ENCODE measurements at places on chromosomes 3 and 15.

DNA sequence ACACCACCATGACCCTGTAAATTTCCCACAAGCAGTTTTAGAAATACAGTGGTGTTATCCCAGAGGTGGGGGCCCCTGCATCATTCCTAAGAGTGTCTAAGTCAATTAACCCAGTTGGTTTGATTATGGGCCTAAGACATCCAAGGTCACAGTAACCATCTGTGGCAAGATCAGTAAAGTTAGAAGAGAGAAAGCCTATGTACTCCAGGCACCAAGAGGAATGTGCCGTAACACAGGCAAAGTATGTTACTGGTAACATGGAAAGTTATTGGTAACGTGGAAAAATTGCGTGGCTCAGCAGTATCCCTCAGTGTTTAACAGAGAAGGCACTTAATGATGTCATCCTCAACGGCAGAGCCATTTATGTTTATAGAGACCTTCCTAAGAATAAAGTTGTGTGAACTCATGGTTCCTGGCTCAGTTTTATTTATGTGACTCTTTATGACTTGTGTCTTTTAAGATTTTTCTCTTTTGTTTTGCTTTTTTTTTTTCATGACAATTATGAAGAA lies 144.1 kb upstream of the RASGRP1 start:
- no peak for DNase-seq

DNA sequence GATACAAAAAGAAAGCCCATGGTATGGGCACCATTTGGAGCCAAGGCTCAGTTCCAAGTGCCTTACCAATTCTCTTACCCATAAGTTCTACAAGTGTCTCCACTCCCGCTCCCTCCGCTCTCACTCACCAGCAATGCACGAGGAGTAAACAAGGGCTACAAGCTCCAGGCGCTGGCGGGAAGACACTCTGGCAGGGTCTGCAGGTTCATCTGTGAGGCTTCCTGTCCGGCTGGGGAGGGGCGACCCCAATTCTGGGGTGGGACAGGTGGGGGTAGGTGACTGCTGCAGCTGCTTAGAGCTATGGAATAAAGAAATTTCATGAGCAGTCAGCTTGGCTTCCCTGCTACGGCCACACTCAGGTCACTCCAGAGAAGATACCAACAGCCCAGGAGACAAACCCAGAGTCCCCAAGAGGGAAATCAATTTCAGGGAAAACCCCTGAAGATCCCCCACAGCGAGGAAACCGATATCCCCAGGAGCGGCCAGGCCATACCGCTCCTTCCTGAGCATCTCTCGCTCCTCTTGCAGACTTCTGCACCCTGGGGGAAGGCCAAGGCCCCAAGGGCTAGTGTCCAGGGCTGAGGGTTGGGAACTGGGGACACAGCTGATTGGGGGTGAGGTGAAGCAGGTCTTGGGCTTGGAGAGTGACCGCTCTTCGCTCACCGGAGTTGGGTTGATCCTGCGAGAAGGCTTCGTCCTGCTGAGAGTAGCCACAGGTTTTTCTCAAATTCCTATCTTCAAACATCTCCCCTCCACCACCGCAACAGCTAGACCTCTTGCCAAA lies 1.4 kb downstream of the CDAN1 start:
- DNase-seq: peak; percentile 56

DNA sequence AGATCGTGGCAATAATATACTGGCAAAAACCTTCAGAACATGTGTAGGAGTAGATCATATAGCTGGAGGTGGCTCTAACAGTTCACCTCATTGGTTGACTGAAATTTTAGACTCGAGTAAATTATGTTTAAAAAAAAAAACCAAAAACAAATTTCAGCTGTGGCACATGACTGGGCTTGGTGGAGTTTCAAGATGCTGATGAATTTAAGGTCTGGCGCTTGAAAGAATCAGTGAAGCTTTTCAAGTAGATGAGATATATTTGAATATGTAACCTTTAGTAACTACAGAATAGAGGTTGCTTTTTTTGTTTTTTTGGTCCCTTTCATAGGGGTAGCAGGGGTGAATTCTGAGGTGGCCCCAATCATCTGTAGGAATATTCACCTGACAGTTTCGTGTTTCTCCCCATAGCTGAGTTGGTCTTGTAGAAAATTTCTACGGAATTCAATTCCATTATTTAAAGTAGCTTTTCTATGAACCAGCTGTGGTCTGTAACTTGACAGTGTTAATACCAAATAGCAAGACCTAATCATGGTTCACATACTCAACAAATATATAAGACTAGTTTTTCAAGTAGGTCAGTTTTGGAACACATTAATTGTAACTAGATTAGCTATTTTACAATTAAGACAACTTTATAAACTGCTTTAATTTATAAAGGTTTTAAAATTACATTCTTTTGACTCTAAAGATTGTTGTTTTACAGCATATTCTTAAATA lies 65.6 kb downstream of the MAP4 start:
- DNase-seq: no peak

DNA sequence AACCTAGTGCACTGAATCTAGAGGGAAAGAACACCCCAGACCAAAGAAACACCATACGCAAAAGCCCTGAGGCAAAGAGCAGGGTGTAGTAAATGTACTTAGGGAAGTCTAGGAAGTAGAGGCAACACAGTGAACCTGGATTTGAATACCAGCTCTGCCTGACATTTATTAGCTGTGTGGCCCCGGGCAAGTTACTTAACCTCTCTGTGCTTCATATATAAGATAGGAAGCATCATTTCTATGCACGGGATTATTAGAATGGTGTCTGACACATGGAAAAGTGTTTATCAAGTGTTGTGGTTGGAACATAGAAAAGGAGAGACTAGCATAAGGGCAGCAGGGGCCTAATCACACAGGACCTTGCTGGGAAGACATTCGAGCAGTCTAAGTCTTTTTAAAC lies 132.2 kb downstream of the ERC2 start:
- DNase-seq: no peak

GRCh38 chr3:56677286-56677685 lies 5.8 kb downstream of the TASOR start:
- DNase-seq: no peak

DNA sequence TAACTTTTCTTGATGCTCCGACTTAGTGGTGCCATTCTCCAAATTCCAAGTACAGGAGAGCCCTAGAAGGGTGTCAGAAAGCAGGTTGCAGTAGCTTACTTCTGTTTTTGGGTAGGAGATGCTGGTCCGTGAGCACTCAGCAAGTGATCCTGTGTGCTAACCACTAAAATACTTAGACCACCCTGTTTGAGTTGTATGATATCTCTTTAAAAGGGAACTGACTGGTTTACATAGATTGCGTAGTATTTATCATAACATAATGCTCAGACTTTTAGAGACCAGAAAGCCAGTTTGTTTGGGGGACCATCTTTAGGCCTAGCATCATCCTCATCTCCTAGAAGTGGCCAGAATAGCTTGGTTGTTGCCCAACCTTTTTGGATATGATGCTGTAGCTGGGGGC lies 26.7 kb downstream of the CTDSPL start:
- DNase-seq: no peak

DNA sequence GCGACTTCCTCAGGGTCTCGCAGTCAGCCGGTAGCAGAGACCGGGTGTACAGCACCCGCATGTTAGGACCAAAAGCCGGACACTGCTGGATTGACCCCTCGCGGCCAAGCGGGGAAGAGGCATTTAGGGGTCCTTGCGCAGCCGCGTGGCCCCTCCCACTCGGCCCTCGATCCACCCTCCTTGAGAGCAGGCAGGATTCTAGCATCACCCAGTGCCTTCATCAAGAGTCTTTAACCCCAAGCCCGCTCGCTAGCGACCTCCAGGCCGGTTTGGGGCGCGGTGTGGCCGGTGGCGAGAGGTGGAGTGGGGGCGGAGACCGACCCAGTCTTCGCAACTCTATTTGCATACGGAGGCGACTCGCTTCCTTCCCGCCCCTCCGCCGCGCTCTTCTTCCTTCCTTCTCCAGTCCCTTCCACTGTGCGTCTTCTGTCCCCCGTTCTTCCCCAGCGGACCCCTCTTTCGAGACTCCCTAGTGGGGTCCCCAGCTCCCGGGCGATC lies at the start of gene ST6GAL1:
Gene ST6GAL1, plus strand, starts transcription at position 384 of the 498 bp plus-strand sequence. CDS start 112,178 bp downstream, outside the sequence.
- DNase-seq: peak; percentile 95

DNA sequence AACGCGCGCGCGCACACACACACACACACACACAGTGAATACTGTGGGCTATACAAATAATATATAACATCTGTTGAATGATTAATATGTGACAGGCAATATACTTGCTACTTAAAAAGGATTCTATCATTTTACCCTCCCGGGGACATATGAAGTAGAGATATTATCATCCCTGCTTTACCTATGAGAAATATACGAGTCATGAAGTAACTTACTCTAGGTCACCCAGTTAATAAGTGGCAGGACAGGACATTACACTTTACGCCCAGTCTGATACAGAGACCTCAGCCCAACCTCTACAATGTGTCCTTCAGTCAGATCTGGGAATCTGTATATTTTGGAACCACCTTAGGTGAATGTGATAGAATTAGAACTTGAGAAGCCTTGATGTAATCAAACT lies 55.4 kb downstream of the CCDC54 start:
- DNase-seq: no peak

GRCh38 chr3:126112531-126113237 lies 28.8 kb upstream of the SLC41A3 start:
- DNase-seq: peak; percentile 31

GRCh38 chr3:168249205-168249549 lies 153.5 kb upstream of the GOLIM4 start:
- no peak for DNase-seq

DNA sequence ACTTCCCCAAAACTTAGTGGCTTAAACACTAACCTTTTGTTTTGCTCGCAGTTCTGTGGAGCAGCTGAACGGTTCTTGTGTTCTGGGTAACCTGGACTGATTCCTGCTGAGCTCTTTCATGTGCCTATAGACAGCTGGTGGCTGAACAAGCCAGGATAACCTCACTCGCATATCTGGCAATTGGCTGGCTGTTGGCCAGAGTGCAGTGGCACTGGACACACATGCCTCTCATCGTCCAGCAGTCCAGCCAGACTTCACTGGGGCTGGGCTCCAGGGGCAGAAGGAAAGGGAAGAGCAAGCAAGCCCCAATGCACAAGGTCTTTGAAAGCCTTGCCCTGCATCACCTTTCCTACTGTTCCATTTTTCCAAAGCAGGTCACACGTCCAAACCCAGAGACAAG lies 53.6 kb upstream of the GATA2 start:
- DNase-seq: no peak

- DNase-seq: no peak
These were observed 82.8 kb downstream of the SMAD3 start for GRCh38 chr15:67148196-67148701.

- DNase-seq: no peak
These were observed 36.6 kb upstream of the CD47 start for GRCh38 chr3:108127301-108127988.

- DNase-seq: peak; percentile 94
These were observed 185.7 kb upstream of the THRB start for GRCh38 chr3:24680214-24680967.

DNA sequence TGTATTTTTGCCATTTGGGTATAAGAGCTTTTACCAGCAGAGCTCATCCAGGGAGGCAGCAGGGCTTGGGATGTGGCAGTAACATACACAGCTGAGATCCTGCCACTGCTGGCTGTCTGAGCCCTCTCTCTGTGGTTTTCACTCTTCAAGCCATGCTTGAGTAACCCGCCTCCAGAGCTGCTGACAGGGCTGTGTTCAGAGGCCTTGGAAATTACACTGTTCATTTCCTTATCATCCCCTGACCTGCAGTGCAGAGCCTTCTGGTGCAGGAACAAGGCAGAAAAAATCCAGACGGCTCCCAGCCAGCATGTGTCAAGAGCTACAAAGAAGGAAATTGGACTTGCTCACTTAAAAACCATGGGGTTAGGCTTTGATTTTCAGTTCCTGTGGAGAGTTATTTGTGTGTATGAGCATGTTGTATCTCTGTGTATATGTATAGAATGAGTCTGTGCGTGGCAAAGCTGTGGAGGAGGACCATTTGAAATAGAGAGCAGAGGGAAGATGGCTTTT lies 47.0 kb downstream of the ZNF609 start:
- DNase-seq: no peak

GRCh38 chr3:17055374-17056276 lies 170.9 kb downstream of the PLCL2 start:
- DNase-seq: no peak

DNA sequence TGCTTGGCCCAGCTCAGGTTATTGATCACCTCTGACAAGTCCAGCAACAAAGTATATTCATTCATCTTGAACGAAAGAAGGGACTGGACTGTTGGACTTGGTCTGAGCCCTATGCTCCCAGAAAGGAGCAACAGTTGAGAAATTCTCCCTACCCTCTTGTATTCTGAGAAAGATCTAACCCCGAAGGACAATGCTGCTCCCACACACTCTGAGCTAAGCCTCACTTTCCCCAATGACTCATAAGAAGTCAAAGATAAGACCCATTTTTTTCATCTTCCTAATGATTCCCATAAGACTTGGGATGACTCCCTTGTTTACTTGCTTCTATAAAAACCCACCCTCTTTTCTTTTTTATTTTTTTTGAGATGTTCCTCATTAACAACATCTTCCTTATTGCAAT lies 549.4 kb upstream of the MDFIC2 start:
- DNase-seq: no peak

- peak; percentile 73 for DNase-seq
These were observed 515 bp downstream of the EPHA6 start for GRCh38 chr3:96814651-96815567.

DNA sequence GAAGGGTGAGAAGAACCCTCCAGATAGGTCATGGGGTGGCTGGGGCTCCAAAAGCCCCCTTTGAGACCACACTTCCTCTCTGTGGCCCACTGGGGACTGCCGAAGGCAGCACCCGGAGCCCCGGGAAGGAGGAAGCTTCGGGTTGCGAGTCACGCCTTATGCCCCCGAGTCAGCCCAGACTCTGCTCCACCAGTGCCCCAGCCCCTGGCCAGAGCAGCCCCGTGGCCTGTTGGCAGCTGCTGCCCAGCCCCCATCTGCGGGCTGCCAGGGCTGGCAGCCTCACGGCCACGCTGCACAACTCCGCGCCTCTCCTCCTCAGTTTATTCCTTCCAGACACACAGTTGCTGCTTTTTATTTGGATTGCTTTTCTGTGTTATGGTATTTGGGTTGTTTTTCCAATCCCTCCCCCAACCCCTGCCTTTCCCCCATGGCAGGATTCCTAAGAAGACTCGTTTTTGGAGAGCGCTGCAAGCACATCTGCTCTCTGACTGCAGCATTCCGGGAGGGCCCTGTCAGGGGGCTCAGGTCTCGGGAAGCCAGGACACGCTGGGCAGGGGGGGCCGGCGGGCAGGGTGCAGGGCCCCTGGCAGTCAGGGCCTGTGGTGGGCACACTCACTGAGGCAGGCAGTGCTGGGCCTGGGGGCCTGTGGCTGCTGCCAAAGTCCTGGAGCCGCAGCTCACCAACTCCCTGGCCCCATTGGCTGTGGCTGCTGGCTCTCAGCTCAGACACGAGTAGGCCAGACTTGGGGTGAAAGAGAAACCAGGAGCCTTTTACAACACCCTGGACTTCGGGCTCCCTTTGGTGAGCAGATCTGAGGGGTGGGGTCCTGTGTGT lies 20.2 kb downstream of the MAGEF1 start:
- no peak for DNase-seq

GRCh38 chr3:178969004-178969700 lies 102.5 kb downstream of the ZMAT3 start:
- no peak for DNase-seq

Measured in endodermal cell (in vitro differentiated cells).